ENCODE measurements at places on chromosomes 12 and 14.

DNA sequence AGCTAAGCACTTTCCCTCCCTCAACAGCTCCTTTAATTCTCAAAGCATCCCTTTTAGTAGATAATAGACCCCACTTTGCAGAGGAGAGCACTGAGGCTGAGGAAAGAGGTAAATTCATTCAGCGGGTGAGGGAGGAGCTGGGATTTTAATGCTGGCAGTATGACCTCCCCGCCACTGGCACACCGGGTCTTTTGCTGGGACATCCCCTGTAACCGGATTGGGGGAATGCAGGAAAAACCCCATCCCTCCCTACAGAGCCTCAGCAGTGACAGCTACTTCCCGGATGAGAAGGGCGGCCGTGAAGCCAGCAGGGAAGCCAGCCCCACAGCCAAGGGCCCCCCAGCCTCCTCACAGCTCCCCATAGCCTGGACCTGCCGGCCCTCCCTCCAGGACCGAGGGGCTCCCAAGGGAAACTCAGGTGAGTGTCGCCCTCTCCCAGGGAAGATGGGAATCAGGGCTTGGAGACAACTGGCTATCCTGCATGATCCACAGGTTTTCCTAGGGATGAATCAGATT, 12.1 kb downstream of the ZBTB39 start:
- no peak for DNase-seq

DNA sequence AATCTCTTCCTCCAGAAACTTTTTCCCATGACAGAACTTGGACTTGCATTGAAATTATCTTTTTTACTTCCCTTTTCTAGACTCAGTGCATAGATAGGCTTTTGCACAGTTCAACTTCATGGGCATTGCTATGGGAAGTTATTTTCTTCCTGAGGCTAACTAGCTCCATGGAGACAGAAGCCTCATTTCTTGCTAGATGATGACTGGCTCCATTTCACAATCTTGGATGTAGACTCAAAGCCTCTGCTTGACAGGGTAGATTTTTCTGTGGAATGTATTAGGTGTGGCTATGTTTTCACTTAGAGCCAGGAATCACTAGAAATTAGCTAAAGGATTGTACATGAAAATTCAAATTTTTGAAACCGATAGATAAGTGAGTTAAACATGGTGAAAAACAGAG, 884.1 kb upstream of the MGAT4C start:
- no peak for DNase-seq

DNA sequence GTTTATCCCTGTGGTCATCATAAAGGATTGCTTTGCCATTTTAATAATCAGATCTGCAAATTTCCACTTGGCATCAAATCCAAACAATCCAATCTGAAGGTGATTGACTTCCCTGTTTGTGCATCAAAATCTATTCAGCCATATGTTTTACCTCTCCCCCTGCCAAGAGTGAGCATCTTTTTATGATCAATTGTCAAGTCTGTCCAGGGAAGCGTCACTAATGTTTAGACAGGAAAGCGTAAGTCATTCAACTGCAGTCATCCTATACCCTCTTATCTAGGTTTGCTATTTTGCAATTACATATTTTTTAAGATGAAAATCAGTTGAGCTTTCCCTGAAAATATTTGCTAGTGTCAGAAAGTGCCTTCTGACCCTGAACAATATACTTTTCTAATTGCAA, 1224.1 kb upstream of the SEL1L start:
- no peak for DNase-seq

DNA sequence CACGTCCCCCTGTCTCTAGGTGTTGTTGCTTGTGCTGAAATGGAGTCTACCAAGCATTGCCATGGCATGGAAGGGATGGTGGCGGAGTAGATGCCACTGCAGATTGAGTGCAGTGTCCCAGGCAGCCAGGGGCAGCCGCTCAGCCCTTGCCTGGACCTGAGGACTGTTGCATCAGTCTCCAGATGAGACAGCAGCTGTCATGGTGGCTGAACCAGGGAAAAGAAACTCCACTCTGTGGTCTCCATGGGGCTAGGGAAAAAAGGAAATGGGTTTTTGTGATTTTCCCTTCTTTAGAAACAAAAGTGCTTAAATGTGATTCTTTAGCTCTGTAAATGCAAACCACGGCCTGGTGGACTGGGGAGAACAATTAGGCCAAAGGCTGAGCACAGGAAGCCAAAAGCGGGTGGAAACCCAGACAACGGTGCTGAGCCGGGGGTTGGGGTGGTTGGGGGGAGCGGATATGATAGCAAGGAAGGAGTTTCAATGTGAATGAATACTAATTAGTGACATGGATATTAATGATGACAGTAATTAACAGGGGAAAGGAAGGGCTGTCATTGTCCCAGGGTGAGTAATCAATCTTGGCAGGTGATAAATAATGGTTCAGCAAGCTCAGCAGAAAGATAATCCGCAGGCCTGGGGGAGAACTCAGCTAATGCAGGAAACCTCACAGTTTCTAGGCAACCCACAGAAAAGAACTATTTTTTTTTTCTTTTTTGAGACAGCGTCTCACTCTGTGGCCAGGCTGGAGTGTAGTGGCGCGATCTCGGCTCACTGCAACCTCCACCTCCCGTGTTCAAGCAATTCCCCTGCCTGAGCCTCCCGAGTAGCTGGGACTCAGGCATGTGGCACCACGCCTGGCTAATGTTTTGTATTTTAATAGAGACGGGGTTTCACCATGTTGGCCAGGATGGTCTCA, 442.6 kb downstream of the DPF3 start:
- no peak for DNase-seq

DNA sequence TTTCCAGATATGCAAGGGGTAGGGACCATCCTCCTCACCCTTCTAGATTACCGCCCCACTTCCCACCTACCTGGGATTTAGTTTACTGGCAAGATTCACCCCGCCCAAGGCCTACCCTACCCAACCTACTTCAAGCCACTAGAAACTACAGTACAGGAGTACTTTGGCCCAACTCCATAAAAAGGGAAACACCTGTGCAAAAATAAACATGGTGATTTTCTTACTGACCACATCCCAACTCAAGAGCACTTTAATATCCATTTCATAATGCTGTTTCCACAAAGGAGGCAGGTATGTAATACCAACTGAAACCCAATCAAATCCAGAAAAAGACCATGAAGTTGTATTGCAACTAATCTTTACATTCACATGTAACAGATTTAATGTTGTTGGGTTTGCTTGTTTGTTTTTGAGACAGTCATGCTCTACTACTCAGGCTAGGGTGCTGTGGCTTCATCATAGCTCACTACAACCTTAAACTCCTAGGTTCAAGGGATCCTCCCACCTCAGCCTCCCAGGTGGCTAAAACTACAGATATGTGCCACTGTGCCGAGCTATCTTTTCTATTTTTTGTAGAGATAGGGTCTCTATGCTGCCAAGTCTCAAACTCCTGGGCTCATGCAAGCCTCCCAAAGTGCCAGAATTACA, 41.7 kb upstream of the RAP1B start:
- DNase-seq: peak; percentile 95

DNA sequence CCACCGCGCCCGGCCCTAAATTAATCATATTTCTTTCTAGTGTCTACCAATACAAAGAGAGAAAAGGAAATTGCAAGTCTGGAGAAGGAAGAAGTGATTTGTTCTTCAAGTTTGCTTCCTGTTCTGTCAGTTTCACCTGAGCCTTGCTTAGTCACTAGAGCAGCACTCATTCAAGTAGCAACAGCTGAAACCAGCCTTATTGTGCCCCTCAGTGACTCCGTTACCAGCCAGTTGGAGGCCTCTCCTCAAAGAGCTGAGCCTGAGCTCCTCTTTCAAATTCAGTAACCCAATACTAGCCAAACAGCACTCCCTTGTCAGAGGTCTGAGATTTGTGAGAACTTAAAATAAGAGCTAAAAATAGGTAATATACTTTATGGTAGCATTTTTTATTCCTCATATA, 17.4 kb downstream of the PAWR start:
- DNase-seq: peak; percentile 21

DNA sequence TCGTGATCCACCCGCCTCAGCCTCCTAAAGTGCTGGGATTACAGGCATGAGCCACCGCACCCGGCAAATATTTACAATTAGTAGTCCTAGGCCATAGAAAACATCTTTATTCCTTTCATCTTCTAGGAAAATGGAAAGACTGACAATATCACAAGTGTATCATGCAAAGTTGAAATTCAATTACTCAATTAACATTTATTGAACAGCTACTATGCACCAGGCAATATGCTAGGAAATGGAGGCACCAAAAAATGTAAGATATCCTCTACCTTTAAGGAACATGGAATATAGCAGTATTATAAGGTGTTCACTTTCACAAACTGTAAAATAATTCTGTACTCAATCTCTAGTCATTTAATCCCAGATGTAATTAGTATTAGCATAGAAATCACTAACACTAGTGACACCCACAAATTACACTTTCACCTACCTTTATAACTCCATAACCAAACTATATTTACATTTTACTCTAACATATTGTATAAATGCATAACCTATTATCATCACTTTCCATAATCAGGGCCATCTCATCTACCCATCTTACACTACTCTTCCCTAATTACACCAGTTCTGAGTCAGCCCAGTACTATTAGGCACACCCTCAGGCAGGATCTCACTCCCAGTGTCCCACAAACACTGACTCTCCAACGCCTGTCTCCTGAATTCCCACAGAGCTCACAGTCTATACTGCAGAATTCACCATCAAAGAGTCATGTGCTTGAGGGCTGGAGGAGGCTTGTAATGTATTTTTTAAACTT, 10.4 kb downstream of the CORO1C start:
- DNase-seq: no peak

- DNase-seq: no peak
Measured at GRCh38 chr14:94174604-94175010, 485 bp downstream of the PPP4R4 start.

GRCh38 chr12:4172999-4173398, 100.6 kb upstream of the CCND2 start:
- DNase-seq: no peak

- peak; percentile 81 for DNase-seq
Measured at GRCh38 chr12:94427501-94428381, 31.9 kb downstream of the CEP83 start.

DNA sequence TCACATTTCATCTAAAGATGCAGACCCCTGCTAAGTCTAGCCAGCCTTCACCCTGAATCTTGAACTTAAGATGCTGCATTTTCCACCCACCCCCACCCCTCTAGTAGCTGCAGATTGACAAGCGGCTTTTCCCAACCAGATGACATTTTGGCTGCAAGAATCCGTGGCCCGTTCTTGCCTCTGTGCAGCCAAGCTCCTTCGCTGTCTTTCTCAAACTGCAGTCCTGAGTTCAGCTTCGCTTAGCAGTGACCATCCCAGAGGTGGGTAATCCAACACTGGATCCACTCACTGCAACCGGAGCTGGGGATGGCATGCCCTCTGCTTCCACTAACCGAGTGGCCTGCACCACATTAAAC, 765 bp upstream of the NFYB start:
- DNase-seq: no peak

DNA sequence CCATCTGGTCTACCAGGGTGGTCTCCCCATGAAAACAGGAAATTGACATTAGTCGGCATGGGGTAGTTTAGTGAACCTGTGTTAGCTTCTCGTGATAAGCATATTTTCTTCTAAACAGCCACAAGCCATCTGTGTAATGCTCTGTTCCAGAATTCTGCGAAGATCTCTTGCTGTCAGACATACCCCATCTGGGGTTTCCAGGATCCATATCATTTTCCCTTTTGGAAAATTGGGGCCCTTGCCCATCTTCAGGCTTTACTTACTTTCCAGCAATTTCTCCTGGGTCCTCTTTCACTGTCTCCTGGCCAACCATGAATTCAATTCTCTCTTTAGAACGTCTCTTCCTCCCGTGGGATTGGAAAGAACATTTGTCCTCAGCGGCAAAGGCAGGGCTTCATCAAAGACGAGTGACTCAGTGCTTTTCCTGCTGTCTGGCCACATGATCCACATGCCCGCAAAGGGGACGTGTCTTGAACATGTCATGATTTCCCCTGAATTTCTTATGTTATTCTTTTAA, 21.4 kb upstream of the NCOR2 start:
- DNase-seq: no peak

GRCh38 chr12:49358483-49359141, 8.7 kb upstream of the SPATS2 start:
- DNase-seq: peak; percentile 78

DNA sequence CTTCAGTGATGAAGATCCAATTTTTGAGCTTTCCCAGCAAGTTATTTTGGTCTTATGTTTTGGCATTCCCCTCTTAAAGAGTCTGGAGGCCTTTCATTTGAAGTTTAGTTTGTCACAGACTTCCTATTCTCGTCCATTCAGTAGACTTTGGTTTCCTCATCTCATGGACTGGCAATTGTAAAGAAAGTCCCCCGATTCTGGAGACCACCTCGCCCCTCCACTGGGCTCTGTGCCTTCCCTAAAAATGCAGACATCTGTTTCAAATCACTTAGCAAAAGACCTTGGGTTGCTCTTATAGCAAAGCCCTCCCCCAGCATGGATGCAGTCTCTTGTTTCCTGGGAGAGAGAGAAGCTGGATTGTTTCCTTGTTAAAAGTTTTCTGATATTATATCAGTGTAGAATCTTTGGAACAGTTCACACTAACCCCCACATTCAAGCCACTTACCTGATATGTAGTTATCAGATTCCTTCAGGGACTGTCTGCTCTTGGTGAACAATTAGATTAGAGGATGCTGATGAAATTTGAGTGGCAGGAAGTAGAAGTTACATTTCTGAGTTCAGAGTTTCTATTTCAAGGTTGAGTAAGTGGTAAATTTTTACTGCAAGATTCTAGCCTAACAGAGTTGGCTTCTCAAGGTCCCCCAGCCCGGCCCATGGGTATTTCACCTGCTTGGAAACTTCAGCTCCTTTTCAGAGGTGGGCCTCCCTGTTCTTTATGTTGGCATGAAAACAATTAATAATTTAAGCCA, 56.3 kb downstream of the PLXNC1 start:
- no peak for DNase-seq

DNA sequence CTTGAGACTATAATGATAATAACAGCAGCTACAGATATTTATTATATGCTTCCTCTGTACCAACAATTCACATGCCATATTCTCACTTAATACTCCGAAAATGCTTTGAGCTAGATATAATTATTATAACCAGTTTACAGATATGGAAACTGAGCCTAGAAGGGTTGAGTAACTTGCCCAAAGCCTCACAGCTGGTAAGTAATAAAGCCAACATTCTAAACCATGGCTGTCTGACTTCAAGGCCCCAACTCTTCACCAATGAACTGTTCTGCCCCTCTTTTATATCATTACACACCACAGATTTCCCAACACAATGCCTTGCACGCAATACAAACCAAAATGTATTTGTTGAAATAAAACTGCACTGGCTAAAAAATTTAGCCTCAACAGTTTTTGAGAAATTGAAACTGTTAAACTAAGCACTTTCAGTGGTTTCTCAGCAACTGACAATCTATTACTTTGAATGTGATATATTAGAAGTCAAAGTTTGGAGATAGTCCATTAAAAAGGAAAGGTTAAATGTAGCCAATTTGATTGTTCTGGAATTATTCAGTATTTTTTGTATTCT, 222.5 kb upstream of the ARHGAP5 start:
- DNase-seq: no peak

DNA sequence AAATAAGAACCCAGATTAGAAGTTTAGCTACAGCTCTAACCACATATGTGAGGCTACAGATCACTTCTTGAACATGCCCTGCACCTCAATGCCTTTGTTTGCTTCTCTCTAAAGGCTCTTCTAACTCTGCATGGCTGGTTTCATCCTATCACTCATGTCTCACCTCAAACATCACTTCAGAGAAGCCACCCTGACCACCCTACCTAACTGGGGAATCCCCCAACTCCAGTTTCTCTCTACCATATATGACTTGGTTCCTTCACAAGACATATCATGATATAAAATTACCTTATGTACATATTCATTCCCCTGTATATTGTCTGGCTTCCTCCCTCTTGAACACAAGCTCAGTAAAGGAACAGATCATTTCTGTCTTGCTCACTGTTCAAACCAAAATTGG, 250.2 kb upstream of the GRIP1 start:
- no peak for DNase-seq

- DNase-seq: no peak
Measured at GRCh38 chr12:18502422-18502968, 235.3 kb downstream of the PLCZ1 start.
